ENCODE measurements at places on chromosomes 1 and 21.
A peak's percentile ranks its signal among the peaks of the same experiment; 100 is the strongest.

DNA sequence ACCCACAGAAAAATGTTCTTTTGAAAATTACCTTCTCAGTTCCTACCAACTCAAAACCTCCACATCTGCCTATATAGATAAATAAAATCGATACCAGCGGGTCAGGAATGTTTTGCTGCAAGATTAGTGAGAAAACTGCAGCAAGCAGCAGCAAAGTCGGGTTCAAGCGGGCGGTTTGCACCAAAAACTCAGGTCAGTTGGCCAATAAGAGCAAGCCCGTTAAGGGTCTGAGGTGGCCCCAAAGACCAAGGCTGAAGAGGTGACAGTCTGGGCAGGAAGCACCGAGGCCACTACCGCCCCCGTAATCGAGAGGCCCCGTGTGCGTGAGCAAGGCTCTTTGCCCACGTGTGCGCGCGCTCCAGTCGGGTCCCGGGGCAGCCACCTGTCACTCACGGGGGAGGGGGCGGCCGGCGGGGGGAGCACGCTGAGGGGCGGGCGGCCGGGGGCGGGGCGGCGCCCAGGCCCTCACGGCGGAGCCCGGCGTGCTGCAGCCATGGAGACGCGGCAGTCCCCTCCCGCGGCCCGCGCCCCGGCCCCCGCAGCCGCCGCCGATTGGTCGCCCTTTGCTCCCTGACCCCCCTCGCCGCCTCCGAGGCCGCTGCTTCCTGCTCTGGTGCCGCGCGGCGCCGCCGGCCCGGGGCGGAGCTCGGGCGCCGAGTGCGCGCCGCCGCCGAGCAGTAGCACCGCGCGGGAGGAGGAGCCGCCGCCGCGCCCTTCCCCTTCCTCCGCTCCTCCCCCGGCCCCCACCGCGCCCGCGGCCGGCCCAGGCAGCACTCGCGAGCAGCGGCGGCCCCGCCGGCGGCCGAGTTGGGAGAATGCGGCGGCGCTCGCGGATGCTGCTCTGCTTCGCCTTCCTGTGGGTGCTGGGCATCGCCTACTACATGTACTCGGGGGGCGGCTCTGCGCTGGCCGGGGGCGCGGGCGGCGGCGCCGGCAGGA, at the start of gene GALNT2:
Gene GALNT2, plus strand, starts transcription at position 773 of the 939 bp plus-strand sequence. Its CDS starts 43 bp downstream, at position 816.
- peak; percentile 90 for DNase-seq

DNA sequence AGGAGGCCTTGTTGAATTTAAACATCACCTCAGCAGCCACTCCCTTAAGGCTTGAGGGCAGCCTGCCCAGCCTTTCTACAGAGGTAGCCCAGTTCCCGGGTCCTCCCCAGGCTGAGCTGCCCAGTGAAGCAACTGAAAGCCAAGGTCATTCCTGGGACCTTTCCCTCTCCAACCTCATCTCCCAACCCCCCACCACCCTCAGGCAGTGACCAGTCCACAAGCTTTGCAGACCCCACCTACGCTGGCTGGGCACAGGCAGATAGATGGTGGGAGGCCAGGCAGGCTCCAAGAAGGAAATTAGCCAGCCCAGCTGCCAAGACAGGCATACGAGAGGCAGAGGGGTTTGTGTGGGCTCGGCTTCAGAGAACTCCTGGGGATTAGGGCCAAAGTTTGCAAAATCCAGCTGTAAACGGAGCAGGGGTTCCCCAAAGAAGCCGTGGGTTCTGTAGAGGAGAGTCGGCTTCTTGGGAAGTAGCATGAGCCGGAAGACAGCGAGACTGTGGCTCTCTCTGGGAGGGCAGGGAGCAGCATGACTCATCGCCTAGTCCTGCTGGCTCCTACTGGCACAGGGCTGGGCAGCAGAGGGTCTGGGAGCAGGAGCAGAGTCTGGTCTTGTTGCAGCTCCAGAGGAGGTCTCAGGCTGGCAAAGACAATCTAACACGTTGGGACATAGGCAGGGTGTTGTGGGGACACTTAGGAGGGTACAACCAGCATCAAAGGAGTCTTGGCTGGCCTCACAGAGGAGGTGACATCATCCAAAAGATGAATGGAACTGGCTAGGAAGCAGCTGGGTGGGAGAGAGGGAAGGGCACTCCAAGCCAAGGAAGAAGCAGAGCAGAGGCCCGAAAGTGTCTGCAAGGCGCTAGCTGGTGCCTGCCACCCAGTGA, 2.8 kb upstream of the ZC3H12A start:
- DNase-seq = no peak

- DNase-seq = no peak
Observed at GRCh38 chr1:87560601-87561360, 232.1 kb downstream of the LMO4 start.

GRCh38 chr1:70992521-70992920, 55.1 kb downstream of the PTGER3 start:
- no peak for DNase-seq

DNA sequence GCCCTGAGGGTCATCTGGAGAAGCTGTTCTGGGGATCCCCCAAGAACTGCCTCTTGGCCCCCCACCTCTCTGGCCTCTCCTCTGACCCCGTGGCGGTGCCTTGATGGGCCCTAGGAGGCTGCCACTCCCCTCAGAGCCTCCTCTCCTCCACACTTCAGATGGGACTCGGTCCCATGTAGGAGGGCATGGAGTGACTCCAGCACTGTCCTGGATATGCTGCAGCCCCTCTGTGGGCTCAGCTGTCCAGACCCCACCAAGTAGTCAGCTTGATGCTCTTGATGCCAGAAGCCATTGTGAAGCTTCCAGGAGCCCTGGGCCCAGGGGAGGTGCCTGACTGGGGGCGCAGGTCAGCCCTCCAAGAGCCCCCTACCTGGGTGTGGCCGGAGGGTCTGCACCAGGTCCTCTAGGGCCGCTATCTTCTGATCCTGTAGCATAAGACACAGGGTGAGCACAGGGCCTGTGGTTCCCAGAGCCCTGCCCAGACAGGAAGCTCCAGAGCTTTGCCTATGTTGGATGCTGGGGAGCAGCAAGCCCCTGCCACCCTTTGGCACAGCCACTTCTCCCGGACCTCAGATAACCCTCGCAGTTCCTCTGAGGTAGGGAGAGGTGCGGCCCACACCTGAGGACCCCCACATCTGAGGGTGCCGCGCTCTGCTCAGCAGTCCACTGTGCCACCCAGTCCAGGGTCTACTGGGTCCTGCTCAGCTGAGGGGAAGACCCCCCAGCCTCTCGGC, 9.2 kb downstream of the UBXN11 start:
- DNase-seq = no peak

DNA sequence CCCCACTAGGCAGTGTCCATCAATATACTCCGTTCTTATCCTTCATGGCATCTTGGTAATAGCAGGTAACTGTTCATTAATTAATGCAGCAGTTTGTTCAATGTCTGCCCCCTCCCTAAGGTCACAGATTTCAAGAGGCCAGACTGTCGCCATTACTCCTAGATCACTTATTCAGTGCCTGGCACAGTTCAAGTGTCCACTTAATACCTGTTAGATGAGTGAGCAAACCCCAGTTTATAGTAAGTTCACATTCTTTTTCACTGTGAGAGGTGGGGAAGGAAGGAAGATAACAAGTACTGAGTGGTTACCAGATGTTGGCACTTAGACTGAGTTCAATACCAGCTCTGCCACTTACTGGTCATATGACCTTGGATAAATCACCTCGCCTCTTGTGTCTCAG, 36.4 kb downstream of the OPRD1 start:
- no peak for DNase-seq

GRCh38 chr1:204417074-204417997, 5.7 kb upstream of the PPP1R15B start:
- DNase-seq = peak; percentile 62

- DNase-seq = peak; percentile 85
Observed at GRCh38 chr21:42234464-42235241, 15.7 kb downstream of the ABCG1 start.

- no peak for DNase-seq
Observed at GRCh38 chr1:156006666-156007376, 13.9 kb downstream of the SSR2 start.

DNA sequence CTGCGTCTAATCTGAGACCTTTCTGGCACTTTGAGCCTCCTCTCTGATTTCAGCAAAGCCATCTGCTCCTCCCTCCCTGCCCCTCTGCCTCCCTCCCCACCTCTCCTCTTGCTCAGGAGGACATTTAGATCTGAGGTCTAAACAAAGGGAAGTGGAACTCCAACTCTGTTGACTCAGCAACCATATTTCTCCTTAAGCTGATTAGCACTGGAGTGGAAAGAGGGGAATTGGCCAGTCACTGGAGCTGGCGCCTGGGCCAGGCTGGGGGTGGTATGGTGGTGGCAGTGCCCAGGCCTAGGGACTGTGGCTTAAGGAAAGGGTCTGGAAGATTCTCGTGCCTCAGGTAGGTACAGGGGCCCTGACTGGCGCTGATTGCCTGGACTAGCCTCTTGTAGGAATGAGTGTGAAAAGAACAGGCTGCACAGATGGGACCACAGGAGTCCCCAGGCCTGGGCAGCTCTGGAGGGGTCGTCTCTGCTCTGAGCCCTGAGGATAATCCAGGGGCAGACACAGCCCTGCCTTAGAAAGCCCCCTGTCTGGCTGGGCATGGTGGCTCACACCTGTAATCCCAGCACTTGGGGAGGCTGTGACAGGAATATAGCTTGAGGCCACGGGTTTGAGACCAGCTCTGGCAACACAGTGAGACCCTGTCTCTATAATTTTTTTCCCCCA, 11.9 kb downstream of the SH2D2A start:
- DNase-seq = peak; percentile 22

DNA sequence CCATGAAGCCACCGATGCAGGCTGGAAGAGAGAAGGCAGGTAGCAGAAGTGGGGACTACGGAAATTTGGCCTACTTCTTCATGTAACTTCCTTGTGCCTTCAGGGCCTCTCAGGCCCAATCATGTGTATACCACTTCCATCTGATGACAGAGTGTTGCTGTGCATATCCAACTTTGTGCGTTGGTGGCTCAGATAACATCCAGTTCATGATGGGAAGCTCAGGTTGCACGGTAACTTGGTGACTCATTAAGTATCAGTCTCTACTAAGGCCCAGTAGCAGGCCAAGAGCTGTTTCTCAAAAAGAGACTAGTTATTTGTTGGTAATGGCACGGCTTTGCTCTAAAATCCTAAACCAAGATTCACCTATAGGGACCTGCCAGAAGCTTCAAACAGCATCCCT, 117.6 kb downstream of the LTN1 start:
- no peak for DNase-seq

DNA sequence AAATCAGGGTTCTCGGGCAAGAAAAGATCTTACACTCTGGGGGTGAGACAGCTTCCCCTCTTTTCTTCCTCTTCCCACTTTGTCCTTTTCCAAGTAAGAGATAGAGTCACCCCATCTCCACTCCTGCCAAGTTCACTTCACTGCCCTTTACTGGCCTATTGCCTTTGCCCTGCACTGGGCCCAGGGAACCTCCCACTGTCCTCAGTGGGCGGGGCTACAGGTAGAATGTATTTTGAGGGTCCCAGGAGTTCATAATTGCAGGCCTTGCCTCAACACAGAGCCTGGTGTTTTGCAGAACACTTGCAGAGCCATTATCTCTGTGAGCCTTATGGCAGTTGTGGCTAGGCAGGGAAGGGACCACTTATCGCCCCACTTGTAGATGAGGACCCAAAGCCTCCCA, 3.3 kb downstream of the AMPD2 start:
- DNase-seq = no peak

GRCh38 chr1:240199758-240200645, 108.3 kb downstream of the FMN2 start:
- DNase-seq = no peak

GRCh38 chr1:228007049-228007800, 427 bp downstream of the WNT3A start:
- DNase-seq = no peak

- DNase-seq = no peak
Observed at GRCh38 chr21:38301321-38302214, 44.8 kb downstream of the KCNJ15 start.

GRCh38 chr1:78291418-78291817, 199.4 kb upstream of the PTGFR start:
- DNase-seq = no peak

GRCh38 chr1:6545276-6546112, 8.8 kb downstream of the NOL9 start:
- DNase-seq = no peak

- DNase-seq = no peak
Observed at GRCh38 chr1:115647047-115647446, 5.3 kb downstream of the VANGL1 start.

DNA sequence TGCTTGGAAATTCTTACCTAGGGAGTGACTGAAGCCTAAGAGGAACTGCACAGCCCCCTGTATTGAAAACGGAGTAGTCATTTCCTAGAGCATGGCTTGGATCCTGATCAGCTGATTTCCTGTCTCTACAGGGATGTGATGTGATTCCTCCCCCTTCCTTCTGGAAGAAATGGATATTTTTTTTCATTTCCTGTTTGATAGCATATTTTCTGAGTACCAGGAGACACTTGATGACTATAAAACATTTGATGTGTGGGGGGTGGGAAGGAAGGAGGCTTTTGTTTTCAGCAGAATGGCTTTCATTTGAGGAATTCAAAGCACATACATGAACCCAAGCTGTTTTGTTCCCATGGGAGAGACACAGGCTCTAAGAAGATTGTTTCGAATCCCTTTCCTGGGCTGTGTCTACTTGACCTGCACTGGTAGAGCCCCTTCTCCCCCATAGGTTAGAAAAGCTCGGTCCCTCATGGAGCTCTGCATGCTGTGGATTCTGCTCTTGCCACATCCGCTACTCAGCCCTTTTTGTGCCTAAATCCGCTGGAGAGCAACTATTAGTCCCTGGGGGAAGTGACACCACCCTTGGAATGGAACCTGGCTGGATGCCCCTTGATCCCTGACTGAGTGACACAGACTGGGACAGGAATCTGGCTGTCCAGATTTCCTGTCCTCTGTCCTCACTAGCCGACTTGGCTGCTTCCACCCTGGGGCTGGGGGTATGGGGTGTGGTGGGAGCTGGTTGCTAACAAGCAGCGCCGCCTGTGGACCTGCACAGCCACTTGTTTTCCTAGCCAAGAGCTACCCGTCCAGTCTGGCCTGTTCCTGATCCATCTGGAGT, 71.8 kb upstream of the MACF1 start:
- DNase-seq = no peak

GRCh38 chr1:27522432-27523336, 32.7 kb upstream of the WASF2 start:
- DNase-seq = peak; percentile 75

DNA sequence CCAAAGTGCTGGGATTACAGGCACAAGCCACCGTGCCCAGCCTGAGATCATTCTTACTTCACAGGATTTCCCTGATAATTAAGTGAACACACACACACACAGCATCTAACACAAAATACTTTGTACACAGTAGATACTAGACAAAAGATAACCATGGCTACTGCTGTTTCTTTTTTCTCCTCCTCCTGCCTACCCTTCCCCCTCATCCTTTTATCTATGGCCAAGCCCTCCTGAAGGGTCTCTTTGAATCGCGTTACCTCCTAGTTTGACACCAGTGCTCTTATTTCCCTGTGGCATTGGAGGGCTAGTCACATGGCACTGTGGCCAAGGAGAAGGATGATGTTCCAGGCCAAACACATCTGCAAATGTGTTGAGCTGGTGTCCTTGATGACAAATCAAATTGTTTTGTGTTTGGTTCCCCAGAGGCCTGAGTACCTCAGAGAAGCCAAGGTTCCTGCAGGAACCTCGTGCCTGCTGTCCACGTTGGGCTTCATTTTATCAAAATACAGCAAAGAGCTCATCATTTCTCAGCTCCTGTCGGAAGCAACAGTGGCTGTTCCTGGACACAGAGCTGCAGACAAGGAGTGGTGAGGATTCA, 20.6 kb downstream of the NDUFS5 start:
- no peak for DNase-seq
